ENCODE measurements at places on chromosomes 5 and 9. TPM values are rescaled to one million over a fixed set of nuclear protein-coding genes. Genes with fewer than 3 reads are reported as not detected.

The MXD3 gene
- 68.0 TPM for total RNA-seq

The PCDHA13 gene
- not detected for total RNA-seq

The ADGRD2 gene
- total RNA-seq: not detected

The TTC16 gene
- not detected for total RNA-seq

The TEX48 gene
- not detected for total RNA-seq

The SAXO1 gene
- not detected for total RNA-seq

The CTNND2 gene
- not detected for total RNA-seq

The SPATA31E1 gene
- total RNA-seq: not detected

The GPR21 gene
- not detected for total RNA-seq

The EPB41L4B gene
- total RNA-seq: 0.39 TPM

The ENTREP1 gene
- 3.3 TPM for total RNA-seq

The NMUR2 gene
- total RNA-seq: not detected

The SPINK1 gene
- not detected for total RNA-seq

The PCDHA7 gene
- 0.20 TPM for total RNA-seq

The PCDHA11 gene
- total RNA-seq: under 0.01 TPM

The PCDHGA7 gene
- total RNA-seq: 0.80 TPM

The DMRT3 gene
- total RNA-seq: not detected

The SNCAIP gene
- total RNA-seq: 5.7 TPM

The BNC2 gene
- 8.9 TPM for total RNA-seq

The CRHBP gene
- total RNA-seq: not detected

The NSUN2 gene
- total RNA-seq: 61.8 TPM

The RABGAP1 gene
- 8.1 TPM for total RNA-seq

The ZFP2 gene
- total RNA-seq: 0.60 TPM

The AIF1L gene
- total RNA-seq: 19.2 TPM

The FRMD3 gene
- 18.2 TPM for total RNA-seq

The TAF11L5 gene
- total RNA-seq: not detected

The PLGRKT gene
- 33.6 TPM for total RNA-seq

The TNFSF8 gene
- total RNA-seq: not detected

The IRX4 gene
- total RNA-seq: not detected

The GHR gene
- 1.5 TPM for total RNA-seq

The PARP8 gene
- 0.64 TPM for total RNA-seq

The GABRA6 gene
- not detected for total RNA-seq

The FCN1 gene
- total RNA-seq: not detected

The RACK1 gene
- total RNA-seq: 2,547 TPM

The GDNF gene
- not detected for total RNA-seq

Measured in mammary microvascular endothelial cell (primary cell).